ENCODE measurements at places on chromosomes 16 and 17.

DNA sequence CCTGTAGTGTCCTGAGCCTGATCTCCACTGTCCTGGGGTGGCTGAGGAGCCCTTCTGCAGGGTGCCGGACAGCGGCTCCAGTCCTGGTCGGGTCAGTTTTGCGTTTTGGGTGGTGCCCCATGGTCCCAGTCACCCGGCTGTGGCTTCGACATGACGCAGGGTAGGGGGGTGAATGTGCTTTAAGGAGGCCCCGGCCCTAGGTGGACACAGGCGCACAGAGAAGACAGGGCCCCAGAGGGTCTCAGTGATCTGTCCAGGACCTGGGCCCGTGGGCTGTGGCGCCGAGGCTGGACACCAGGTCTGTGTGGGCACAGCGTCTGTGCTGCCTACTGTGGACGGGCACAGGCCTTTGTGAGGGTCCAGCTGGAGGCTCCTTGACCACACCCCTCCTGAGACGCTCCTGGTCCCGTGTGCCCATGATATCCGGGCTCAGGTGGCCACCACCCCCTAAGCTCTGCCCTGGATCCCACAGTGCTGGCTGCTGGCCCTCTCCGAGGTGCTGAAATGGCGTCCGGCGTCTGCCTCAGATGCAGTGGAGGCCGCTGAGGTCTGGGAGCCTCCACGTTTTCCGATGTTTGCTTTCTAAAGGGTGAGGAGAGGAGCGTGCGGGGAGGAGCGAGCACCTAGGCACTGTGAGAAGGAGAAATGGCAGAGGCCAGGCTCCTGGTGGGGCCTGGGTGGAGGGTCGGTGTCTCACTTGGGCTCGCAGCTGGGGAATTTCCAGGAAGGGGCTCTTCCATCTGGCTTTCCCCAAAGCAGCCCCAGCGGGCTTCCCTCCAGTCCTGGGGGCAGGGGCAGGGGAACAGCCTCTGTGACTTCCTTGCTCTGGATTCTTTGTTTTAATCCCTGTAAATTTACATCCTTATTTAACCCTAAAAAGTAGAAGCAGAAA, 56.1 kb upstream of the ACSF3 start:
- DNase-seq = no peak

DNA sequence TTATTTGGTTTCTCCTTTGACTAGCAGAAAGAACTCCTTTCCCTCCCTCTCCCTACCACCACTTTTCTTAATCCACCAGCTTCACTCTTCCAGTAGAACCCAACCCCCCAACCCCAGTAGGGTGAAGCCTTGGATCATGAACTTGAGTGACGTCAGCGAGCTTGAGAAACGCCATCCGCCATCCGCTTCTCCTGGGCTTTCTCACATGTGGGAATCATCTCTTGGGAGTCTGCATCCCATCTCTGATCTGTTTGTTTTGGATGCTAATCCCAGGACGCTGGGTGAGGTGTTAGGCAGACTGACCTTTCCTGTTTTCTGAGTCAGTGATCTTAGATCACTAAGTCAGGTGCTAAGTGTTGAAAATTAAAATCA, 16.0 kb upstream of the SOX9 start:
- no peak for DNase-seq

DNA sequence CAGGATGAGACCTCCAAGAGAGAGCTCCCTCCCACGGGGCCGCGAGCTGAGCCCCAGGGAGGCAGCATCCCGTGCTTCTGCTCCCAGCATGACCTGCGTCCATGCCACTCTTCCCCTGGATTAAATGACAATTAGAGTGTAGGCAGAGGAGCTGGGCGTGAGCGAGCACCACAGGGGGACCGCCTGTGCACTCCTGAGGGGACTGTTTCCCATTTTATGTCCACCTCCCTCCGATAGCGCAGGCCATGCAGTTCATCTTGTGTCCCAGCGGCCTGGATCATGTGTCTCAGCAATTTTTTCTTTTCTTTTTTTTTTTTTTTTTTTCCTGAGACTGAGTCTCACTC, 5.8 kb upstream of the IL17C start:
- DNase-seq = no peak

- no peak for DNase-seq
Observed at GRCh38 chr17:692116-692515, 22.5 kb downstream of the VPS53 start.

DNA sequence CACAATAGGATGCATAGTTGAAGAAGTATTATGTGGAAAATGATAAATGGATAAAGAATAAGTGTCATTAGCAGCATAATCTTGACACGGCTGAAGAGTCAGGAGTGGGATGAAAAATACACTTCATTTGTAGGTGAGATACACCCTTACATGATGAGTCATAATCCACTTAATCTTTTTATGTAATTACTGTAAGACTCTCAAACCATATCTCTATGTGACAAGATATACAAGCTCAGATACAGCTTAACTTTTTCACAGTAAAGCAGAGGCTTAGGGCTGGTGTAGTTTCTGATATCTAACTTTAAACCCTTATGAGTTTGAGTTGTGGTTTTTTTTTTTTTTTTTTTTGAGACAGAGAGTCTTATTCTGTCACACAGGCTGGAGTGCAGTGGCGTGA, 101.2 kb downstream of the FTO start:
- DNase-seq = no peak

DNA sequence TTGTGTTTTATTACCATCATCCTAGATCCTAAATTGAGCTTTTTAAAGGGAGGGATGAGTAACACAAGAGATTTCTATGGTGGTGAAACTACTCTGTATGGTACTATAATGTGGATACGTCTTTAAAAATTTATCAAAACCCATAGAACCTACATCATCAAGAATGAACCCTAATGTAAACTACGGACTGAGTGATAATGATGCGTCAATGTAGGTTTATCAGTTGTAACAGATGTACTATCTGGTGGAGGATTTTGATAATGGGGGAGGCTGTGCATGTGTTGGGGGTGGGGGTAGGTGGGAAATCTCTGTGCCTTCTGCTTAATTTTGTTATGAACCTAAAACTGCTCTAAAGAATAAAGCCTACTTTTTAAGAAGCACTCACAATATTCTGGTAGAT, 724.1 kb upstream of the SOX9 start:
- no peak for DNase-seq

GRCh38 chr16:65222049-65222448, 100.2 kb upstream of the CDH11 start:
- DNase-seq = no peak

- DNase-seq = peak; percentile 67
Observed at GRCh38 chr17:82297280-82297713, 20.1 kb downstream of the CD7 start.

DNA sequence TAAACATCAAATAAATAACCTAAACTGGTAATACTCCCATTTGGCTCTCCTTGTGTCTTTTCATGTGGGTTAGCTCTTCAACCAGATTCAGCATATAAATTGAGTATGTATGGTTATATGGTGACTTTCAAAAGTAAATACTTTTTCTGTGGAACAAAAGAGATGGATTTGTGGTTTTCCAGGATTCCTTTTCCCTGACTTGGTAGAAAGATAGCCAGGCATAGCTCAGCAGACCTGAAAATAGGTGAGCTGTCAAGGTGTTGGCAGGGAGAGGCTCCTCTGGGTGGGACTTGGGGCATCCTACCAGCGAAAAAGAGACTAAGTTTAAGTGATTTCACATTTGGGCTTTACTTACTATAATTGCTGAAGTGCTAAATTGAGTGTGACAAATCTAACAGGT, 80.3 kb downstream of the FTO start:
- no peak for DNase-seq

- no peak for DNase-seq
Observed at GRCh38 chr16:11903906-11904305, 11.8 kb downstream of the GSPT1 start.

DNA sequence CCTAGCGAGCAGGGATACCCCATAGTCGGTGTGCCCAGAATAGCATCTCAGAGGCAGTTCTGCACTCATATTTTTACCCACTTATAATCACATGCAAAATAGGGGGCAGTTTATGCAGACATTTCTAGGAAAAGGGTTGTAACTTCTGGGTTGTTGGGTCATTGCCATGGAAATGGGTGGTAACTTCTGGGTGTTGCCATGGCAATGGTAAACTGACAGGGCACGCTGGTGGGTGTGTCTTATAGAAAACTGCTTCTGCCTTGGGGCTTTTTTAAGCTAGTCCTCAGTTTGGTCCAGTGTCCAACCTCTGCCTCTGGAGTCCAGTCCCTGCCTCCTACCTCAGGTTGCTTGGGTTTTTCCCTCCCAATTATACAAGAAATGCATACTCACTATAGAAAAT, 7.4 kb upstream of the SPAG9 start:
- DNase-seq = no peak

DNA sequence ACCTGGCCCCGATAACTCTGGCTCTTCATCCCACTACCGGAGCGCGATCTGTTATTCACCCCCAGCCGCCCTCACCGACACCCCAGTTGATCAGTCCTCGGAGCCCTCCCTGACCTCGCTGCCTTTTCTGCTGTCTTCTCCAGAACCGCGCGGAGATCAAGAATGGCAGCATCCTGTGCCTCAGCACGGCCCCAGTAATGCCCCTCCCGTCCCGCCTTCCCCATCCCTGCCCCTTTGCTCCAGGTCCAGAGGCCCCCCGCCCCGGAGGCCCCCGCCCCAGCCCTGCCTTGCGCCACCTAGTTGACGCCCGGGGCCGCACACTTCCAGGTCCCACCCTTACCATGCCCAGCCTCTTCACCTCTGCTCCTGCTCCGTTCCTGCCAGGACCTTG, 872 bp downstream of the ELMO3 start:
- no peak for DNase-seq

- DNase-seq = peak; percentile 55
Observed at GRCh38 chr16:29961479-29962343, at the start of gene TMEM219. Gene TMEM219 (plus strand): TSS chr16:29962079. CDS start chr16:29963144, 1,065 bp downstream.

DNA sequence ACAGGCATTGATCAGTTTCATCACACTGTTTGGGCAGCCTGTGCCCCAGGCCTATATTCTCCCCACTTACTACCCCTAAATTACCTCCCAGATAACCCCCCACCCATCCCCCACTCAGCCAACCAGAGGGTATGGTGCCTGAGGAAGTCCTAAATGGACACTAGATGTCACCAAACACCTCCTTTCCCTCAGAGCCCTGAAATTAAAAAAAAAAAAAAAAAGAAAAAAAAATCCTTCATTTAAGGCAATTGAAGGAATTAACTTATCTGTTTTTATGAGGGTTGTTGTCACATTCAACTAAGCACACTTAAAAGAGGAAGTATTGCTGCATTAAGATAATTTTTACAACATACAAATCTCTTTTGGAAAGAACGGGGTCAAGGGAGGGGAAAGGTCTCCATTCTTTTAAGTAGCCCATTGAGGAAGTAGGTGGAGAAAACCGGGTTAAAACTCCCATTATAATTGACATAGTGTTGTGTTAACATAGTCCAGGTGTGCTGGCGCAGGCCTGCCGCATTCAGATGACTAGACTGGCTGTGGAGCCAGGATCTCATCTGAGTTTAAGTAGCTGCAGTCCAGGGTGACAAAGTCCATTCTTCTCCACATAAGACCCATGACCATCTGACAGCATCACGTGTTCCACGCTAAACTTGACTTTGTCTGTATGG, 46.3 kb downstream of the SNX11 start:
- no peak for DNase-seq

Measured in thoracic aorta (tissue), 2 donors.